ENCODE measurements at places on chromosomes 2 and 18.

- H3K36me3 ChIP-seq, result no peaks in the 10 kb centered on the region
- H3K27me3 ChIP-seq, result peaks cover 23% of the 10 kb centered on the region
- DNase-seq, result no peak
Measured at GRCh38 chr2:128319631-128320191, 1.0 kb upstream of the HS6ST1 start.

DNA sequence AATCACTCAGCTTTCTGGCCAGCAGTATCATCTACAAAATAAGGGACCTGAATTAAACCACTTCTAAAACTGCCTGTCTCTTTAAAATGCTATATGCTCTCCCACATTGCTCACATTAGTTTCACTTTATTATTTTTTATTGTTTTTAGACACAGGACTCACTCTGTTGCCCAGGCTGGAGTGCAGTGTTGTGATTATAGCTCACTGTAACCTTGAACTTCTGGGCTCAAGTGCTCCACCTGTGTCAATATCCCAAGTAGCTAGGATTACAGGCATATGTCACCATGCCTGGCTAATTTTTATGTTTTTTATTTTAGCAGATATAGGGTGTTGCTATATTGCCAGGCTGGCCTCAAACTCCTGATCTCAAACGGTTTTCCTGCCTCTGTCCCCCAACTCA lies 591.3 kb upstream of the ZNF804A start:
- H3K36me3 ChIP-seq, result no peaks in the 10 kb centered on the region
- no peaks in the 10 kb centered on the region for H3K4me1 ChIP-seq
- no peak overlapping the region for H3K4me3 ChIP-seq

DNA sequence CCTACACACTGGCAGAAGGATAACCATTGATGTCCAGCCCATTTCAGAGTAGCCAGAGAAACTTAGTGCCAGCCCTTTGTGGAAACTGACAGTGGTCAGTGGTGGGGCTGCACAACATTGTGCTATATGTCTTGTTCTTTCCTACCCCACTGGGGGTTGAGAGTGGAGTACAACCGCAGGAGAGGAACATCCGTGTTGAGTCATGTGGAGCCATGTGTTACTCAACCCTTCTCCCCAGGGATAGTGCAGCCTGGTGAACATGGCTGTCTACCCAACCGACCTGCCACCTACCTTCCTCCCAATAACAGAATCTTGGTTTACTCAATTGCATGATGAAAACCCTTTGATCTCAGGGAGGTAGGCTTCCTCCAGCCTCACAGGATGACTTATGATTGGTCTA lies 65.3 kb upstream of the MAPK4 start:
- no peak overlapping the region for H3K4me3 ChIP-seq
- DNase-seq, result no peak
- no peaks in the 10 kb centered on the region for H3K4me1 ChIP-seq

- H3K27ac ChIP-seq, result no peak overlapping the region
- H3K4me3 ChIP-seq, result no peak overlapping the region
- H3K36me3 ChIP-seq, result no peaks in the 10 kb centered on the region
- DNase-seq, result no peak
- H3K27me3 ChIP-seq, result no peaks in the 10 kb centered on the region
Measured at GRCh38 chr2:2941205-2941604, 436.4 kb downstream of the EIPR1 start.

- peaks cover 33% of the 10 kb centered on the region for H3K4me1 ChIP-seq
- H3K4me3 ChIP-seq, result peak overlapping the region; percentile 75
- H3K27me3 ChIP-seq, result no peaks in the 10 kb centered on the region
- DNase-seq, result no peak
Measured at GRCh38 chr18:51196118-51196810, 1.2 kb downstream of the MEX3C start.

- no peak overlapping the region for H3K4me3 ChIP-seq
- H3K27me3 ChIP-seq, result no peaks in the 10 kb centered on the region
- DNase-seq, result no peak
- H3K4me1 ChIP-seq, result no peaks in the 10 kb centered on the region
- H3K36me3 ChIP-seq, result no peaks in the 10 kb centered on the region
Measured at GRCh38 chr2:132937629-132938028, 267.6 kb upstream of the LYPD1 start.

DNA sequence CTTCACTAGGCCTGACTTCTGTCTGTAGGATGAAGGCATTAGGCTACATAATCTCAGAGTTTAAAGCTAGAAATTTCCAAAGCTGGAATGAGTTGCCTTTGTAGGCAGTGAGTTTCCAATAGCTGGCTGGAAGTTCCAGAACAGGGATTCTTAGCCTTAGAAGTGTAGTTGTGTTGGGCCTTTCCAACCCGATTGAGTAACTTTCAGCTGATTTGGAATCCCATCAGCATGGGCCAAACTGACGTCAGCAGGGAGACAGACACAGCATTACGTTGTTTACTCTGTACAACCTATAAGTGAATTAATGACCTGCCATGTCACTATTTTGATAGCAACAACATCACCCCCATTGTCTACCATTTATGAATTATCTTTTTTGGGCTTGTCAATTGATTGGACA lies 56.9 kb downstream of the SETBP1 start:
- no peak overlapping the region for H3K4me3 ChIP-seq
- no peak overlapping the region for H3K27ac ChIP-seq
- H3K27me3 ChIP-seq, result no peaks in the 10 kb centered on the region
- peaks cover 5% of the 10 kb centered on the region for H3K4me1 ChIP-seq
- DNase-seq, result no peak

DNA sequence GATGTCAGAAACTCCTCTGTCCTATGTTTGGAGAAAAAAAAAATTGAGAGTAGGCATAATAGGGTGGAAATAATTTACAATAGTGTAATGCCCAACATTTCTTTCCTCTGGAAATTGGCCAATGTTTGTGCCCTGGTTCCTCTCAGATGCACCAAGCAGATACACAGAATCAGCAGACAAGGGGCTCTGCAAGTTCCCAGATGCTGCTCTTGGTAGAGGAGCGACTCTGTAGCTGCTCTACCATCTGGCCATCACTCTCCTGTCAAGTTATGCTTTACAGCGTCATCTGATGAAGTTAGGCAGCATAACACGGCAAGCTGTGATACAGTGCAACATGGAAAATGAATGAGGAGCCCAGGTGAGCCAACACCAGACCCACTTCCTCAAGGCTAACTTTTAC lies 1.6 kb downstream of the DYTN start:
- no peak for DNase-seq
- peaks cover 11% of the 10 kb centered on the region for H3K4me1 ChIP-seq
- H3K4me3 ChIP-seq, result no peak overlapping the region
- no peaks in the 10 kb centered on the region for H3K27me3 ChIP-seq

DNA sequence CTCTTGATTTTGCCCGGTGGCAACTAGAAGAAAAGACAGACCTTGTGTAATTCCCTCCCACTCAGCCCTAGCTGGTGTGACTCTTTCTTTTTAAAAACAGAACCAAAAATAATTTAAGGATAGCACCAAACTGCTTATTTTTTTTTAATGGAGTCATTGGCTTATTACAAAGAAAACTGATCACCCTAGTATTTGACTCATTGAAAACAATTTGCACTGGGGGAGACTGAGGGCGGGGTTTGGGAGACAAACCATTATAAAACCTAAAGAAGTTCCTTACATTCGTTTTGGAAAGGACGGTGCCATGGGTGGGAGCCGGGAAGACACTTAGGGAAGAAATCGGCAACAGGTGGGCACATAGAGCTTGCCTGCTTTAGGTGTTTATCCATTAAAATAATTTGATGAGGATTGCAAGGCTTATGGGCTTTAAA lies 2.5 kb downstream of the PAX3 start:
- peaks cover 79% of the 10 kb centered on the region for H3K4me1 ChIP-seq
- 0 out of 2 replicates have a peak overlapping the region, but pooled peaks have one; percentile 13 for H3K4me3 ChIP-seq
- H3K27ac ChIP-seq, result no peak overlapping the region
- peaks cover 100% of the 10 kb centered on the region for H3K27me3 ChIP-seq
- no peak for DNase-seq

- no peaks in the 10 kb centered on the region for H3K36me3 ChIP-seq
- DNase-seq, result no peak
- H3K4me3 ChIP-seq, result no peak overlapping the region
- H3K27me3 ChIP-seq, result no peaks in the 10 kb centered on the region
Measured at GRCh38 chr18:43022874-43023273, 92.6 kb downstream of the RIT2 start.

DNA sequence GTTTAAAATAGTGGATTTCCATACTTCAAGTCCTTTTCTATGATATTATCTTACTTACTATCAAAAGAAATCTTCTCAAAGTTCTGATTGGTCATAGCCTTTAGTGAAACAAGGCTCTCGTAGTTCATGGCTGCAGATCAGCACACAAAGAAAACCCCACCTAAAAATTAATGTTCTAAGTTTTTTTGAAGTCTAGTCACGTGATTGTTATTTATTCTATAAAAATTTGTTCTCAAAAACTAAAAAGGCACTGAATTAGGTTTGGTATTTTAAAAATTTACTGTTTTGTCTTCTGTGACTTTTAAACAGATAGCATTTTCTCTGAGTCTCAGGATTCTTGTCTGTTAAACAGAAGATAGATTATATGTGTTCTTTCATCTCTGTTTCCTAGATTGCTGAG lies 122.4 kb downstream of the KCNH7 start:
- no peaks in the 10 kb centered on the region for H3K36me3 ChIP-seq
- H3K4me3 ChIP-seq, result no peak overlapping the region
- no peak for DNase-seq
- no peak overlapping the region for H3K27ac ChIP-seq
- H3K4me1 ChIP-seq, result peaks cover 13% of the 10 kb centered on the region
- peaks cover 10% of the 10 kb centered on the region for H3K27me3 ChIP-seq

- H3K27ac ChIP-seq, result no peak overlapping the region
- no peak overlapping the region for H3K4me3 ChIP-seq
- no peaks in the 10 kb centered on the region for H3K36me3 ChIP-seq
- H3K4me1 ChIP-seq, result peaks cover 9% of the 10 kb centered on the region
Measured at GRCh38 chr2:128775217-128775913, 456.7 kb upstream of the HS6ST1 start.

GRCh38 chr18:955384-956066 lies 50.9 kb downstream of the ADCYAP1 start:
- DNase-seq, result no peak
- no peak overlapping the region for H3K27ac ChIP-seq
- no peak overlapping the region for H3K4me3 ChIP-seq
- no peaks in the 10 kb centered on the region for H3K36me3 ChIP-seq
- peaks cover 5% of the 10 kb centered on the region for H3K4me1 ChIP-seq

DNA sequence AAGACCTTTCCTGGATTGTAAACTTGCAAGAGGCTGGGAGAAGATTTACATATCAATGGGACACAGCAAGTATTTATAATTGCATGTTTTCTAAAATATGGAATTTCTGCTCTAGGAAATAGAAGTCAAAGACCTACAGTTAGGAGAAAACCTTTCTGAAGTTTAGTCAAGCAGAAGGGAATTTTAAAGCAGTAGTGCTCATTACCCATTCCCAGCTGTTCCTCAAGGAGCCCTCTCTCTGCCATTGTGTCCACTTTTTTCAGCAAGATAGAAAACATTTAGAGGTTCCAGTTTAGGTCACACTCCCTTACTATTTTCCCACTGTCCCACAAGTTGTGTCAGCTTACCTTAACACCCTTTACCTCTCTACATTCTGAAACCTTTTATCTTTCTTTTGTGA lies 584.0 kb upstream of the CHAC2 start:
- no peak overlapping the region for H3K27ac ChIP-seq
- peaks cover 20% of the 10 kb centered on the region for H3K4me1 ChIP-seq
- no peaks in the 10 kb centered on the region for H3K27me3 ChIP-seq
- peak; percentile 5 for DNase-seq
- H3K36me3 ChIP-seq, result no peaks in the 10 kb centered on the region

GRCh38 chr2:113894156-113894743 lies 4.4 kb downstream of the ACTR3 start:
- H3K4me1 ChIP-seq, result peaks cover 68% of the 10 kb centered on the region
- no peaks in the 10 kb centered on the region for H3K27me3 ChIP-seq
- H3K4me3 ChIP-seq, result peak overlapping the region; percentile 29
- peak; percentile 15 for DNase-seq
- H3K36me3 ChIP-seq, result no peaks in the 10 kb centered on the region

DNA sequence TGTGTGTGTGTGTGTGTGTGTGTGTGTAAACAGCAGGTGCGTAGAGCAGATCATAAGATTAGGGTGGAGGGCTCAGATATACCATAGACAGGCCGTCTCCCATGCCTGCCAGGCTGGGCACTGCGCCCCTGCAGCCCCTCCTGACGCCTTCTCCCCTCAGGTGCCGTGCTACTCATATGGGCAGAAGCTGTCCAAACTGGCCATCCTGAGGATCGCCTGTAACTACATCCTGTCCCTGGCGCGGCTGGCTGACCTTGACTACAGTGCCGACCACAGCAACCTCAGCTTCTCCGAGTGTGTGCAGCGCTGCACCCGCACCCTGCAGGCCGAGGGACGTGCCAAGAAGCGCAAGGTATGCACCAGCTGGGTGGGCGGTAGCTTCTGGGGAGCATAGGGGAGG lies 10.0 kb downstream of the ATOH8 start:
- no peak overlapping the region for H3K4me3 ChIP-seq
- DNase-seq, result no peak
- no peaks in the 10 kb centered on the region for H3K36me3 ChIP-seq
- H3K4me1 ChIP-seq, result peaks cover 39% of the 10 kb centered on the region

- peaks cover 16% of the 10 kb centered on the region for H3K4me1 ChIP-seq
- H3K27ac ChIP-seq, result no peak overlapping the region
- H3K36me3 ChIP-seq, result no peaks in the 10 kb centered on the region
- H3K4me3 ChIP-seq, result no peak overlapping the region
Measured at GRCh38 chr2:167209784-167210183, 321.5 kb downstream of the XIRP2 start.

Data from GM23338 (cell line).